ENCODE measurements at places on chromosomes 12 and 14.

DNA sequence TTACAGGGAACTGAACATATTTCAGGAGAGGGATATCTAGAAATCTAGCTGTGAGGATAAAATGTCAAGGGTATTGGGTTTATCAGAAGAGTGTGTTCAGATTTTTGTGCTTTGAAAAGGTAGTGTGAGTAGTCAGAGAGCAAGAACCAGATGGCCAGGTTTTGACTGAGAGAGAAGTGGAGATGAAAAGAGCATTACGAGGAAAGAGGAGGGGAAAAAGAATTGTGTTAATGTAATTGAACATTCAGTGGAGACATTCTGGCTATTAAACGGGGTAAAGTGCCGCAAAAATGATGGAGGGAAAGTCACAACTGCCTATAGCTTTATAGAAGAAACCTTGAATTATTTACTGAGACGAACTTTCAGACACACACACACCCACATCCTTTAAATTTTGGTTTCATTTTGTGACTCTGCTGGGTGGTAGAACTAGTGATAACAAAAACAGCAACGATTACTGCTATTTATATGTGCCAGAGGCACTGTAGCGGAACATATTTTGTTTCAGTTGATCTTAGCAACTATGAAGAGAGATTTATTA, 213.6 kb downstream of the ERC1 start:
- no peak for DNase-seq

- peak; percentile 60 for DNase-seq
Observed at GRCh38 chr12:4356041-4356327, 23.5 kb downstream of the FGF23 start.

DNA sequence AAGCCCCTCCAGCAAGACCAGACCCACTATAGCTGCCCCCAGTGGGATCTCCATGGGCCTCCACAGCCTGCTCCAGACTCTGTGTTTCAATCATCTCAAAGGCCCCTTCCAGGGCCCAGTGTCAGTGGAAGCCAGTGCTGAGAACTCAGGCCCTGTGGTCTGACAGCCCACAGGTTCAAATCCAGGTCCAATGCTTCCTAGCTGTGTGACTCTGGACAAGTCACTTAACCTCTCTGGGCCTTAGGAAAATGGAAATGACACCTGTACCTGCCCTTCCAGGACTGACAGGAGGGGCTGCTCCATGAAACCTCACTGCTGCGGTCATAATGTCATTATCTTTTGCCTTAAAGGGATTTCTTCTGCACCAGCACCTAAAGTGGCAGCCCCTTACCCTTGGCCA, 101.9 kb downstream of the NCOR2 start:
- DNase-seq, result no peak

DNA sequence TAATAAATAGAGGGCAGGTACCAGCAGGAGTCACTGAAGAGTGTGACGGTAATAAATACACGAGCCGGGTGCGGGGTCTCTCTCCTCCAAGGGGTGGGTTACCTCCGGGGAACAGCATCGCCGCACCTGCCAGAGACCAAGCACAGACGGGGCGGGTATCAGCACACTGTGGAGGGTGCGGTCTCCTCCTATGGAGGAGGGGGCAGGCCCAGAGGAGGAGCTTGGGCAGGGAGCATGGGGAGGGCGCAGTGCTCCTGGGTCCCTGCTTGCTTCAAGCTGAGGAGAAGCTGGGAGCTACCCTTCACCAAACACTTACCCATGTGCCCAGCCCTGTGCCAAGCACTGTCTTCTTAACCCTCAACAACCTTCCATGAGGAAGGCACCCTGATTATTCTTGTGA, 12.8 kb downstream of the PGF start:
- no peak for DNase-seq

- no peak for DNase-seq
Observed at GRCh38 chr12:31019561-31019960, 54.1 kb upstream of the DDX11 start.

- no peak for DNase-seq
Observed at GRCh38 chr14:105745433-105746123, 219.2 kb downstream of the TMEM121 start.

DNA sequence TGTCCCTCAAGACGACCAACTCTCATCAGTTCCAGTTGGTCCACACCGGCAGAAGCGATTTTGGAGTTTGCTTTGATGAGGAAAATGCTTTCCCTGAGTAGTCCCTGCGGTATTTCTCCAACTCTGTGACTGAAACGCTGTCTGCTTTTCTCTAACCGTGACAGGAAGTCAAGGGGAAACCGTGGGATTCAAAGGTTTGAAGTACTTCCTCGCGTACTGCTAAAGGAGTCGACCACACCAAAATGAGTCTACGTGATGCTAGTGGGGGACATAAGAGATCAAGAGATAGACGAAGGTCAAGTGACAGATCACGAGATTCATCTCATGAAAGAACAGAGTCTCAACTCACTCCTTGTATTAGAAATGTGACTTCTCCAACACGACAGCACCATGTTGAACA, 28.6 kb downstream of the KRT76 start:
- no peak for DNase-seq

- no peak for DNase-seq
Observed at GRCh38 chr12:27554421-27555186, 30.6 kb downstream of the PPFIBP1 start.

DNA sequence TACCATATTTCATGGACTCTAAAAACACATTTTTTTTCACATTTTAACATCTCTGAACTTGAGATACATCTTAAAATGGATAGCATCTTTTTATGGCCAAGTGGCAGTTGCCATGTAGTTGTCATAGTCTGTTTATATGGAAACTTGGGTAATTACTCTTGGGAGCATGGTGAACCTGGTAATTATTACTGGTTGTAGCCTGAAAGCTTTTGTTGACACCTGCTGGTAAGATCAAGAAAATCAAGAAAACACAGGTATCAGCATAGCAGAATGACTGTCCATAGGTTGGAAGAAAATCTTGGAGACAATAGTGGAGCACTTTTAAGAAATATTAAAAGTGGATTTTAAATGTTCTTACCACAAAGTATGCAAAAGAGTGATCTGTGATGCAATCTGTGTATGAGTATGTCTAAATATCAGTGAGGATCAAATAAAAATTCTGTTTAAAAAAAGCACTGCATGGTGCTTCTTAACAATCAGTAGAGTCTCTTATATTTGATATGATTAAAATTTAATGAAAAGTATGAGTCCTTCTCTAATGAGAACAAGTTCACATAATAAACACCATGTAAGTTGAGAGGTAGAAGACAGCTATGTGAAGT, 44.2 kb downstream of the TTC8 start:
- no peak for DNase-seq

DNA sequence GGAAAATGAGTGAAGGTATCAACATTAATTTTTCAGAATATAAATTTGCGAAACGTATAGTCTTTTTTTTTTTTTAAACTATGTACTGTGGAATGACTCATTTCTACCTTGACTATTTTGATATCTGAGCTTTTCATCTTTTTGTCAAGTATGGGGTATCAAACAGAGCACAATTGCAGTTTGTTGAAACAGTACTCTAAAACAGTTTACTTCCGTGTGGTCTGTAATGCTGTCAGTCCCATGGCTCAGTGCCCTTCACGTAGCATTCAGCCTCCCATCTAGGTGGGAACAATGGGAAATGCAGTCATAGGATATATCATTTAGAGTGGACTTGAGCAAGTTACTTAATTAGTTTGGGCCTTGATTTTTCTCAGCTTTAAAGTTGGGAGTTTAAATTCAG, 139.5 kb downstream of the ERC1 start:
- no peak for DNase-seq

DNA sequence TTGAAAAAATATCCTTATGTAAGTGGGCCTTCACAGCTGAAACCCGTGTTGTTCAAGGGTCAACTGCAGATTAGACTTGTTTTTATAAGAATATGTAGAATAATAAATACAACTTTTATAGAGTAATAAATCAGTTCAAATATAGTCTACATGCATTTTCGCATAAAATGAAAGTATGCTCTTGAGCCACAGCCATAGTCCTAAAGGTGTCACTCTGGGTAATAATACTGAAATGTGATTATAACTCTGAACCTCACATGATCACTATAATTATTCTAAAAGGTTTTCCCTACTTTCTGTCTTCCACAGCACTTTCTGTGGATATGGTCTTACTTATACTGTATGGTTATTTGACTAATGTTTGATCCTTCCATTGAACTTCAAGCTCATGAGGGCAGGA, 185.8 kb downstream of the SLC6A15 start:
- DNase-seq, result no peak

DNA sequence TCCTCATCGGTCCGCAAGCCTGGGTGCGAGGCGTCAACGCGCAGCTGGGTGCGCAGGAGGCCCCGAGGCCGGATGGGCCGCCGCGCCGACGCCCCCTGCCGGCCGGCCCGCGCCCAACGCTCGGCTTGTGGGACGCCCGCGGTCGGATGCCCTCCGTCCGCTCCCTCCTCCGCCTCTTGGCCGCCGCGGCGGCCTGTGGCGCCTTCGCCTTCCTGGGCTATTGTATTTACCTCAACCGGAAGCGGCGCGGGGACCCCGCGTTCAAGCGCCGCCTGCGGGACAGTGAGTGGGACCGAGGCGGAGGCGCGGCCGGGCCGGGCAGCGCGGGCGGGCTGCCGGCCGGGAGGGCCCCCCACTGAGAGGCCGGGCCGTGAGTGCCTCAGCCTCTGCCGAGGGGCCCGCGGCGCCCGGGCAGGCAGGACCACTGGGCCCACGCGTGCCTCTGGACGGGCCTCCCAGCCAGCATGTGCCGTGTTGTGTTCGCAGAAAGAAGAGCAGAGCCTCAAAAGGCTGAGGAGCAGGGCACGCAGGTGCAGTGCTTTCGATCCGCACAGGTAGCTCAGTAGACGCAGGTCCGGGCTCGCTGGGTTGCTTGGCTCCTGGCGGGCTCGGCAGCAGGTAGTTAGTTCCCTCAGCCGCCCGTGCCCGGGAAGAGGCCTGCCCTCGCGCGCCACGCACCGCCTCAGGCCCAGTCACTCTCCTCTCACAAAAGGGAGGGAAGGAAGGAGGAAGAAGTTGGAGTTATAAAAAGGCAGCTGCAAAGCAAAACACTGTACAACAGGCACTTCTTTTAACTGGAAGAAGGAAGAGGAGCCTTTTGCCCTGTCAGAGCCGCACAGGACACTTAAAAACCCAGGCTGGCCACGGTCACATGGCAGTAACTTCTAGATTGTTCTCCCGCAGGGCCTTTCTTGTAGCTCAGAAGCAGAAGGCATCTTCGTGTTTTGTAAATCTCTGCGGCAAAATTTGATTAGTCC, at the start of gene TOMM20L:
TOMM20L (plus strand) TSS at position 119 of the 977 bp plus-strand sequence; CDS start at position 147, 28 bp downstream.
- peak; percentile 76 for DNase-seq

DNA sequence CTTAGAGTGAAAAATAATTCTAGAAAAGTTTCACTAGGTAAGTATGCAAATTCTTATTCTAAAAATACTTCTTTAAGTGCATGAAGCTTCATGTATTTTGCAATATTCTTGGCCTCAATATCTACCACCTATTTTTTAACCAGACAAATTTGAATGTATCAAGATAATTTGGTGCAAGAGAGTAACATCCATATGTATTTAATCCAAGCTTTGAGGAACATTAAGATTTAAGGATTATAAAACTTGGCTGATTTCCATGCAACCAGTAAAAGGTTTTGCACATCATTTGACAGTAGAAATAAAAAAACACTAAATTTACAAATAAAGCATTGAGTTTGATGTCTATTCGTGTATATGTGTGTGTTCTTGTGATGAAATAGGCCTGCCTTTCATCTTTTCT, 7.7 kb downstream of the LUM start:
- DNase-seq, result no peak

GRCh38 chr12:26748412-26748740, 84.6 kb downstream of the ITPR2 start:
- no peak for DNase-seq

DNA sequence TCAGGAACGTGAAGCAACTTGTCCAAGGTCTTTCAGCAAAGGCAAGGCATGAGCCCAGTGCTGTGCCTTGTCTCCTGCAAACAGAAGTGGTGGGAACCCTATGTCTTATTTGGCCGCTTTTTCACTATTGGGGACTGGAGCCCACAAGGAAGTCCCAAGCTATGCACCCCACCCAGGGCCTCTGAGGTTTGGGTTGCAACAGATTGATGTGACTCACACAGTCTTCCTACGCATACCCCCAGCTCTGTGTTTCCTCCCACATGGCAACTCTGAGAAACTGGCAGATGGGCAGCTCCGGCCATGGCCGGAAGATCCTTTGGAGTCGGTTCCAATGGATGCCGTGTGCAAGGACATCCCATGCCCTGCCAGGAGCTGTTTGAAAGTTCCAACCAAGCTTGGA, 28.3 kb upstream of the CMKLR1 start:
- DNase-seq, result no peak

- no peak for DNase-seq
Observed at GRCh38 chr14:92520102-92521057, 6.8 kb downstream of the RIN3 start.

DNA sequence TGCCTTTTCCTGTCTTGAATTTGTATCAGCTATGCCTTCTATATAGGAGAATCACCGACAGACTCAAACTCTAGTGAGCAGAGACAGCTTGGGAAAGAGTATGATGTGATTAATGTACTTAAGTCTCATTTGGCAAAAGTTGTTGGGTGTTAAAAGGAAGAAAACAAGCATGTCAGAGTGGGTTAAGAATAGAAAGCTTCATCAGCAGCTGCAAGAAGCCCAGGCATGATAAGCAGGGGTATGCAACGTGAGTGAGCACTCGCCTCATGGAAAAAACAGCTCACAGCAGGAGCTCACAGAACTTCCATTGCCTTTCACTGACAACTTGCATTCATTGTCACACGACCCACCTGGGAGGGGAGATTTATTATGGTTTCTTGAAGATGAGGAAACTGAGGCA, 35.9 kb upstream of the WNK1 start:
- no peak for DNase-seq

- DNase-seq, result no peak
Observed at GRCh38 chr14:56131865-56132833, 13.9 kb downstream of the PELI2 start.

All from NCI-H1930 (cell line).